Stimulated activated CD4-positive, alpha-beta T cell treated with anti-CD3 and anti-CD28 coated beads, TNF-alpha, amount 100 ng/mL, for 1 hour (primary cell): ENCODE measurements at places on chromosomes 1 and 21.

DNA sequence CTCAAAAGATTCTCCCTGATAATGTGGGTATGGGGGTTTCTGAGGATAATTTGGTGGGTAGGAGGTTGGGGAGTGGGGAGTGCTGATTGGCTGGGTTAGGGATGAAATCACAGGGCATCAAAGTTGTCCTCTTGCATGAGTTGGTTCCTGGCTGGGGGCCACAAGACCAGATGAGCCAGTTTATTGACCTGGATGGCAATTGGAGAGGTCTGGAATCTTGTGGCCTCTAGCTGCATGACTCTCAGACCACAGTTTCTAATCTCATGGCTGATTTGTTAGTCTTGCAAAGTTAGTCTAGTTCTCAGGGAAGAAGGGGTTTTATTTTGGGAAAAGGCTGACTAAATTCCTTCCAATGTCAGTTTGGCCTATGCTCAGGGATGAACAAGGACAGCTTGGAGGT lies 3.3 kb upstream of the GBP1 start:
- DNase-seq = no peak

- DNase-seq = no peak
These were observed 50.3 kb upstream of the CTPS1 start for GRCh38 chr1:40929155-40929554.

DNA sequence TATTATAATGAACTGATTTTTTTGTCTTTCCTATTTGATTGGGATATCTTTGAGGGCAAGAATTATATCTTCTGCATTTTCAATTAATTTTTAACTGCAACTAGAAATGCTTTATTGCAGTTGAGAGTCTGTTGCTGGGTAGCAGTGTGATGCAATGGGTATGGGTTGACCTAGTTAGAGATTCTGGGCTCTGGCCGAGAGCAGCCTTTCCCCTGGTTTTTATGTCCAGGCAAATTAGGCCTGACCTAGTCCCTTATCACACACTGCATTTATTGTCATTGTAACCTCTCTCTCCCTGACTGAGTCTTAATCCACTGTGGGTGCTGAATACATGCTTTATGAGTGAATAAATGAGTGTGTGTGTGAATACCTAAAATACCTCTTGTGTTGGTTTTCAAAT lies 206.4 kb upstream of the PTGFR start:
- no peak for DNase-seq

- no peak for DNase-seq
These were observed 23.8 kb downstream of the DENND2D start for GRCh38 chr1:111176678-111177077.

- DNase-seq = no peak
These were observed 42.5 kb downstream of the UTP25 start for GRCh38 chr1:209870151-209870831.

DNA sequence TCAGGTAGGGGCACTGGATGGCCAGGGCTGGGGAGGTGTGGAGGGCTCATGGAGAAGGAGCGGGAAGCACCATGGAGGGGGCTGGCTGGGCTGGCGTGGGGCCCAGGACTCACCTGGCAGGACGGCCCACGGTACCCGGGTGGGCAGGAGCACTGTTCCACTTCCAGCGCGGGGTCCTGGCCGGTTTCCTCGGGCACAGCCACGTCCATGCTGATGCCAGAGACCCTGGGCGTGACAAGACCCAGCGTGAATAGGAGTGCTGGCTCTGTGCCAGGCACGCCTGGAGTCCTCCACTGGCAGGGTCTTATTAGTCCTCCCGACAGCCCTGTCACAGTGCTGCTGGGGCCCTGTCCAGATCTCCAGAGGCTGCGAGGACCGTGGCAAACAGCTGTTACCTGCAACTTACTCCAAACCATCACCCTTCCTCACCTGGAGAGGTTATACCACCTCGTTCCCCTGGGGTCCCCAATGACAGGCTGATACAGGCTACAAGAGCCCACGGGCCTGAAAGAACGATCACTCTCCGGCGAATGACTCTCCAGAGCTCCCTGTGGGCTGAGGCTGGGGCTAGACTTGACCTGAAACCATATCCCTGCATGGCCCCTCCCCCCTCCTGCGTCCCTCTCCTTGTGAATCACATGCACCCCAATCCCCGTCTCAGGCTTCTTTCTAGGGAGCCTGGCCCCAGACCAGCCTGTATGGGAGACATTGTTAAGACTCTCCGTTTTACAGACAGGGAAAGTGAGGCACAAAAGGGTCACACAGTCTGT lies 62.1 kb downstream of the HSPG2 start:
- no peak for DNase-seq

GRCh38 chr1:241762713-241763339 lies 85.2 kb upstream of the EXO1 start:
- no peak for DNase-seq

DNA sequence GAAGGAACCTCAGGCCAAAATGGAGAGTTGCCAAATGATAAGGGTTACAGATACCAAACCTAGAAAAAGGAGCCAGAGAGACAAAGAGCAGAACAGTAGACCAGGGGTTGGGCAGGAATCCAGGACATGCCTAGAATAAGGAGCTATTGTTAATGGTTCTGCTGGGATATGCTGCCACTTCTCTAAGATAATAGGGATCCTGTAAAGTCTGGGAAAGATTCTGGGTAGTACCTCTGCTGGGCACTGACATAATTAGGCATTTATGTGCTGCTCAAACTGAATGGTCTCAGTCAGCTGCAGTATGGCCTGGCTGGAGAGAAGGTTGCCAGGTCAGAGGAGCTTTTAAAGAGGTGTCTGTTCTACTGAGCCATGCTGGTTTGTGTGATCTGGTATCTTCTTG lies 19.9 kb upstream of the NRIP1 start:
- no peak for DNase-seq

- DNase-seq = peak; percentile 17
These were observed 10.8 kb downstream of the INAVA start for GRCh38 chr1:200905411-200906052.

DNA sequence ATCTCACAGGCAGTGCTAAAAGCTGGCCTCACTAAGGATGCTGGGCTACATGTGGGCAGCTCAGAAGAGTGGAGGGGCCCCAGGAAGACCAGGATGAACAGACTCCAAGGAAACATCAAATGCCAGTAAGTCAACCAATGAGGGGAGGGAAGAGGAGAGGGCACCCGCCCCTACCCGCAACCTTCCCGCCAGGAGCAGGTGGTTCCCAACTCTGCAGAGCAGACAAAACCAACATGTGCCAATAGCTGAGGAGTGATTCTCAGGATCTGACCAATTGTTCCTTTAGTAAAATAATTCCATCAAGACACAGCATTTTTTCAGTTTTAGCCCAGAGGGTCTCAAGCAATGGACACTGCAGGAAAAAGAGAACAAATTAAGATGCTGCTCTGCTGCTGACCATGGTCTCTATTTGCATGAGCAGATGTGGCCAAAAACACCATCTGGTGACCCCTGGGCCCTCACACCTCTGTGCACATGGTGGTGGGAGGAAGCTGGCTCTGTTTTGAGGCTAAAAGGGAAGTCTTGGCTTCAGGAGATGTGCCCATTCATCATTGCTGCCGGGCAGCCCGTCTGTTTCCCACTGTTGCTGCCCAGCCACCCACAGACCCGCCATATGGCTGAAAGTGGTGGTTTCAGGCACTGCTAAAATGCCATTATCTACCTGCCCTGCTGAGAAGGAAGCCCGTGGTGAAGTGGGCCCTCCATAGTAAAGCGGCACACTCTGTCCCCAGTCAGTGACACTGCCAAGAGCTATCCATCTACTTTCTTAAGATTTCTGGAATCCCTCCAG lies 231.8 kb downstream of the KCNH1 start:
- no peak for DNase-seq

- DNase-seq = no peak
These were observed 35.6 kb upstream of the WASF2 start for GRCh38 chr1:27525296-27526272.

DNA sequence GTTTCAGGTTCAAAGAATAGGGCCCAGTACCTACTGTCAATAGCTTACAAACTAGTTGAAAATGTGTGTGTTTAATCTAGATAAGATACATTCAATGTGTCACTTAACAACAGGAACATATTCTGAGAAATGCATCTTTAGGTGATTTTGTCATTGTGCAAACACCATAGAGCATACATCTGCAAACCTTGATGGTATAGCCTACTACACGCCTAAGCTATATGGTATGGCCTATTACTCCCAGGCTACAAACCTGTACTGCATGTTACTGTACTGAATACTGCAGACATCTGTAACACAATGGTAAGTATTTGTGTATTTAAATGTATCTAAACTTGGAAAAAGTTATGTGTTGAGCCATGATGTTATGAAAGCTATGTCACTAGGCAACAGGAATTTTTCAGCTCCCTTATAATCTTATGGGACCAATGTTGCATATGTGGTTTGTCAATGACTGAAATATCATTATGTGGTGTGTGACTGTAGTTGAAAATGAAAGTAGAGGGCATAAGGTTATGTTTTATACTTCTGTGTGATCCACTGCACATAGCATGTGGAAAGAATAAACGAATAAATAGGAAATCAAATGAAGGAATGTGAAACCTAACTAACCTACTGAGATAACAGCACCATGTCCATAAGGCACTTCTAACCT lies 129.0 kb upstream of the CAMK1G start:
- no peak for DNase-seq

GRCh38 chr1:192550922-192551534 lies 24.5 kb upstream of the RGS1 start:
- no peak for DNase-seq
